NCI-H774 (cell line): ENCODE measurements at places on chromosomes 4 and X.

- no peak for DNase-seq
These were observed 22.3 kb downstream of the ADGRA3 start for GRCh38 chr4:22493523-22493922.

- DNase-seq = no peak
These were observed 56.7 kb upstream of the FGFBP2 start for GRCh38 chr4:16019649-16020048.

DNA sequence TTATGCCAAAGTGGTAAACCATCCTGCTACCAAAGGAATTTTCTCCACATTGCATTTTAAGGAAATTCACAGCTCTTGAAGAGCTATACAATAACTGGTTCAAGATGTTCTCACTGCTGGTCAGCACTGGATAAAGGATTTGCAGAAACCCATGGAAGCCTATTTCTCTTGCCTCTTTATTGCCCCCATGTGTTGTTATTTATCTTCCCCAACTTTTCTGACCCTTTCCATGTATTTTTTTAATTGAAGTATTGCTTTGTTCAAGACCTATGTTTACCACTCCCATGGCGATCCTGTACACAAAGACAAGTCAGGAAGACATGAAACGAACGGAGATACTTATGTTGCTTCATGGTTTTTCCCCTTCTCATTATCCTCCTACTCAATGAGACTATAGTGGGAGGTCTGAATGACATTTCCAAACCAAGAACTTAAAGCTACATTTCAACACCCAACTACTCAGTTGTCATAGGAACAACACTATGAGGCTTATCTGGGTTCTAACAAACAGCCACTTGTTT, 566.4 kb upstream of the DIPK2B start:
- DNase-seq = no peak

- no peak for DNase-seq
These were observed 24.7 kb downstream of the CUL4B start for GRCh38 chrX:120536061-120536460.

DNA sequence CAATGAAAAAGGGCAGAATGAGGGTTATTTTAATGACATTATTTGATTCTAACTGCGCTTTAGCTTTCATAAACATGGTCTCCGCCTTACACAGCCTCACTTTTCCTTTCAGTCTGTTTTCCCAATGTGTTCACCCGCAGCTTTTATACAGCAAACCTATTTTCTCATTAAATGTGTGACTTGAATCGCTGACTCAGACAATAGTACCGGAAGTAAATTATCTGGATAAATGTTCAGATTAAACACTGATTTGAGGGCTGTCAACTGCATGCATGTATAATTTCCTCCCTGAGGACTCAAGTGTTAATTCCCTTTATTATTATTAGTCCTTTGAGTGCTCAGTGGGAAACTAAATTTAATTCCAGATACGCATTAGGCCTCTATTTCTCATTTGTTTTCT, 117.3 kb downstream of the FAM133A start:
- DNase-seq = no peak

GRCh38 chr4:76622126-76622525, 187.1 kb downstream of the SHROOM3 start:
- no peak for DNase-seq

GRCh38 chr4:70589785-70590184, 2.3 kb upstream of the AMBN start:
- no peak for DNase-seq

- DNase-seq = no peak
These were observed 91.8 kb upstream of the PSAPL1 start for GRCh38 chr4:7526491-7526890.

GRCh38 chr4:173039617-173040577, 128.7 kb upstream of the GALNT7 start:
- DNase-seq = peak; percentile 31

DNA sequence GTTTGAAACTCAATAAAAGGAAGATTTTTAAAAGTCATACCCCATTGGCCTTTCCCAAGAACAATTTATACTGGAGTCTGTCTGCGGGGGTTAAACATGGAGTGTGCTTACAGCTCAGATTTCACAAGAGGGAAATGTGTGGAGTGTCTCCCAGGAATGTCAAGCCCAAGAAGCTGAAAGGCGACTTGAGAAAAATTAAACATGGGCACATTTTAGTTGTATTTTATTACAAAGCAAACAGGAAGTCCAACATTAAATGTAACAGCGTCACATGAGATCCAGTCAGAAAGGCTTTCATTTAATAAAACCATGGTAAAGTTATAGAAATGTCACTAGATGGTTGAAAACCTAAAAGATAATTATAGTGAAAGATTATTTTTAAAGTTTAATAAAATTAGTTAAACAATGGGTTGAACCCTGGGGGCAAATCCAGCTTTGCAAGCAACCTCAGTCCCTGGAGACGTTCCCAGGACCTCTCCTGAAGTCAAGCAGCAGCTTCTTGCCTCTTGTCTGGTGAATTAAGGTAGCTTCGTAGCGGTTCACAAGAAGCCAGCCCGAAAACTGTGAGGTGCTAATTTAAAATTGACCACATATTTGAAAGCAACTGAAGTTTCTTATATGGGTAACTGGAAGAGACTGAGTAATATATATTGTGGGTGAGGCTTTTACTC, 168.4 kb upstream of the EDNRA start:
- DNase-seq = no peak

- DNase-seq = no peak
These were observed 28.8 kb downstream of the ELF4 start for GRCh38 chrX:130081421-130082045.

- no peak for DNase-seq
These were observed 23.3 kb upstream of the CHRNA9 start for GRCh38 chr4:40311811-40312346.

- no peak for DNase-seq
These were observed 1039.1 kb upstream of the TENM3 start for GRCh38 chr4:181204109-181204508.

DNA sequence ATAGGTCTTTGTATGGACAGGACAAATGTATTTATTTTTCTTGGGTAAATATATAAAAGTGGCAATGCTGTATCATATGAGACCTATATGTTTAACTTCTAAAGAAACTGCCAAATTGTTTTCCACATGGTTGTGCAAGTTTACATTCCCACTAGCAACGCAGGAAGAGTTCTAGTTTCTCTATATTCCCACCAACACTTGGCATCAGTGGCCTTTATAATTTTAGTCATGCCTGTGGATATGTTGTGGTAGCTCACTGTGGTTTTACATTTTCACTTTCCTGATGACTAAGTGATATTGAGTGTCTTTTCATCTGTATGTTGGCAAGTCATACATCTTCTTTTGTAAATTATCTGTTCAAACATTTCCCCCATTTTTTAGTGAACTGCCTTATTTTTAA, 126.0 kb downstream of the EMCN start:
- DNase-seq = no peak

- no peak for DNase-seq
These were observed 318.6 kb downstream of the OPHN1 start for GRCh38 chrX:68114573-68115129.

- no peak for DNase-seq
These were observed 18.5 kb downstream of the MAGEA9B start for GRCh38 chrX:149568701-149569296.

- no peak for DNase-seq
These were observed 27.5 kb downstream of the ENPEP start for GRCh38 chr4:110503270-110504083.

- no peak for DNase-seq
These were observed 13.5 kb downstream of the DCHS2 start for GRCh38 chr4:154478128-154478527.

- DNase-seq = no peak
These were observed 151.7 kb upstream of the RPS6KA6 start for GRCh38 chrX:84339507-84340364.

DNA sequence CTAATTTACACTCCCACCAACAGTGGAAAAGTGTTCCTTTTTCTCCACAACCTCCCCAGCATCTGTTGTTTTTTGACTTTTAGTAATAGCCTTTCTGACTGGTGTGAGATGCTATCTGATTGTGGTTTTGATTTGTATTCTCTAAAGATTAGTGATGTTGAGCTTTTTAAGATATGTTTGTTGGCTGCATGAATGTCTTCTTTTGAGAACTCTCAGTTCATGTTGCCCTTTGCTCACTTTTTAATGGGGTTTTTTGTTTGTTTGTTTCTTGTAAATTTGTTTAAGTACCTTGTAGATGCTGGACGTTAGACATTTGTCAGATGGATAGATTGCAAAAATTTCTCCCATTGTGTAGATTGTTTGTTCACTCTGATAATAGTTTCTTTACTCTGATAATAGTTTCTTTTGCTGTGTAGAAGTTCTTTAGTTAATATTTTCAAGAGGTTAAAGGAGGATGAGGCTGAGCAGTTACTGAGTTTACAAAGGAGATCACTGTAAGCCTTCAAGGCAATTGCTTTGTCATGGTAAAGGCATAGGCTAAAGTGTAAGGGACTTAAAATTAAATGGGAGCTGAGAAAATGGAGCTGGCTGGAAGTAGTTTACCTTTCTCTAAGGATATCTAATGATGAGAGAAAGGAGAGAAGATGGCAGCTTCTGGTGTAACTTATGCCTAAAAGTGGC, 323.4 kb downstream of the PCDH7 start:
- no peak for DNase-seq

DNA sequence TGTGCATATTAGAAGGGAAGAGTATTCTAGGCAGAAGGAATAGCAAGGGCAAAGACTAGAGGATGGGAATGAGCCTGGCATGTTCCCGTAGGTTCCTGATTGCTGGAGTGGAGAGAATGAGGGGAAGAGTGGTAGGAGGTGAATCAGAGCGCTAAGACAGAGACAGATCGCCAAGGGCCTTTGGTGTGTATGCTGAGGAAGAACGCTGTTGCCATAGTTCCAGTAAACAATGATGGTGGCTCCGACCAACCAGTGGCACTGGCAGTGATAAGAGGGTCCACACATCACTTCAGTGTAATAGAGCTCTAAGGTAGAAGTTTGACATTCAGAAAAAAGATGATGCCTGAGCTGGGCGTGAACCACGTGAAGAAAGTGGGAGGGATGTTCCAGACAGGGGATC, 966 bp downstream of the TBC1D25 start:
- no peak for DNase-seq

GRCh38 chrX:131938749-131939148, 84.4 kb upstream of the STK26 start:
- DNase-seq = no peak

DNA sequence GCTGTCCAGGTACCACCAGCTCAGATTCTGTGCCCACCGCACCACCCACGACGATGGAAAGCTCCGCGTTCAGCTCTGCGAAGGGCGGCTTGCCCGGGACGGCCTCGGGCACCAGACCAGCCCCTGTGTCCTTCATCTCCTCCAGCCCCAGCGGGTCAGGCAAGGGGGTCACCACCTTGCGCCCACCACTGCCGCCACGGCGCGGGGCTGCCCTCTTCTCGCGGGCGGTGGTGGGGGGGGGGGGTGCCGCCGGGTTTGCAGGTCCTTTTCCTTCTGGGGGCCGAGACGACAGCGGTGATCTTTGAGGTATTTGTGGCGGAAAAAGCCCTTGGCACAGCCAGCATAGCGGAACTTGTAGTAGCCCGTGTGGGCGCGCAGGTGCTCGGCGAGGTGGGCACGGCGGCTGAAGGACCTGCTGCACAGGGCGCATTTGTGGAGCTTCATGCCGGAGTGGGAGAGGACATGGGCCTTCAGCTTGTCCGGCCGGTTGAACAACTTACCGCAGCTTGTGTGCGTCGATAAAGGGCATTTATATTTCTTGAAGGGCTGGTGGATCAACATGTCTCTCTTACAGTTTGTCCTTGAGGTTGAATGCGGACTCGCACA, 50.9 kb downstream of the CFAP299 start:
- no peak for DNase-seq

- peak; percentile 2 for DNase-seq
These were observed 1084.1 kb downstream of the FAM133A start for GRCh38 chrX:94758130-94758529.

DNA sequence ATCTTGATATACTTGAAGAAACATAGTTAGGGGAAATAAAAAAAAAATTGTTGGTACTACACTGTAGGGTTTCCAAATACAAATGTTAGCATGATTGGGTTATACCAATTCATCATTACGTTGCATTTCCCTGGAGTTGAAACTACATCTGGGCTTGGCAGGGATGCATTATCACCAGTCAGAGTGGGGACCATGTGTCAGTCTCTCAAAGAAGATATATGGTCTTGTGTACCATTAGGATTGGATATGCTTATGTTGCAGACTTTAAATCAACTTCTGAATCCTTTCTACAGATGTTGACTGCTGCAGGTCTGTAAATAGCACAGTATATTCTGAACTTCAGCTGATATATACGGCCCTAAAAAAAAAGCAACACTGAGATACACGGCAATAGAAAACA, 188.5 kb downstream of the SLIT2 start:
- no peak for DNase-seq

GRCh38 chrX:93985344-93986307, 311.6 kb downstream of the FAM133A start:
- no peak for DNase-seq
